Placental pericyte (primary cell): ENCODE measurements at places on chromosomes 6 and 20. TPM values are rescaled to one million over a fixed set of nuclear protein-coding genes. Genes with fewer than 3 reads are reported as not detected.

Gene CSTF1
- 26.7 and 44.5 TPM in 2 replicates for total RNA-seq

Gene C6orf47
- total RNA-seq = 17.1 and 25.5 TPM in 2 replicates

Gene PACRG
- total RNA-seq = not detected in 2 replicates

Gene TTBK1
- total RNA-seq = not detected in 2 replicates

Gene KCNK16
- total RNA-seq = not detected in 2 replicates

Gene GMEB2
- 11.2 and 16.0 TPM in 2 replicates for total RNA-seq

Gene PTCRA
- not detected in 2 replicates for total RNA-seq

Gene KPNA5
- total RNA-seq = 8.4 and 8.5 TPM in 2 replicates

Gene SCRT2
- total RNA-seq = not detected in 2 replicates

Gene NELFE
- total RNA-seq = 125 and 137 TPM in 2 replicates

Gene MYMX
- not detected in 2 replicates for total RNA-seq

Gene SASH1
- total RNA-seq = 47.5 and 108 TPM in 2 replicates

Gene PSMG4
- 13.1 and 21.0 TPM in 2 replicates for total RNA-seq

Gene TMEM170B
- total RNA-seq = 1.1 and 3.1 TPM in 2 replicates

Gene SLC16A10
- 0.22 and 0.43 TPM in 2 replicates for total RNA-seq

Gene NECAB3
- total RNA-seq = 31.8 and 47.3 TPM in 2 replicates

Gene MAPK14
- 57.1 and 93.5 TPM in 2 replicates for total RNA-seq

Gene KHDC1L
- total RNA-seq = 0.44 TPM in 1 of 2 replicates, not detected in the other

Gene DYNLT2
- total RNA-seq = 1.1 and 1.3 TPM in 2 replicates

Gene KCNK15
- under 0.01 TPM in 1 of 2 replicates, not detected in the other for total RNA-seq

Gene PTPRT
- total RNA-seq = not detected in 2 replicates

Gene SDHAF4
- 4.7 and 6.3 TPM in 2 replicates for total RNA-seq

Gene PRSS16
- total RNA-seq = not detected in 2 replicates

Gene STAU1
- total RNA-seq = 54.3 and 67.4 TPM in 2 replicates

Gene BMP5
- not detected in 2 replicates for total RNA-seq

Gene KCNB1
- under 0.01 TPM in 1 of 2 replicates, not detected in the other for total RNA-seq

Gene ADGB
- not detected in 2 replicates for total RNA-seq

Gene MUC22
- not detected in 2 replicates for total RNA-seq

Gene FRK
- total RNA-seq = 0.29 and 0.44 TPM in 2 replicates

Gene TRIM10
- not detected in 2 replicates for total RNA-seq

Gene SOX4
- 26.7 and 53.7 TPM in 2 replicates for total RNA-seq

Gene CST2
- total RNA-seq = 0.57 TPM in 1 of 2 replicates, not detected in the other

Gene IPCEF1
- under 0.01 TPM in 1 of 2 replicates, not detected in the other for total RNA-seq

Gene TMEM74B
- total RNA-seq = not detected in 2 replicates

Gene SPATA25
- total RNA-seq = 1.6 and 3.3 TPM in 2 replicates

Gene UBD
- not detected in 2 replicates for total RNA-seq

Gene ELOVL4
- 0.66 and 3.3 TPM in 2 replicates for total RNA-seq

Gene LY6G6D
- total RNA-seq = not detected in 2 replicates

Gene PROKR2
- not detected in 2 replicates for total RNA-seq

Gene SLC4A11
- 2.2 and 2.9 TPM in 2 replicates for total RNA-seq

Gene TDP2
- 17.7 and 18.8 TPM in 2 replicates for total RNA-seq

Gene MACROD2
- 0.29 and 0.88 TPM in 2 replicates for total RNA-seq

Gene WRNIP1
- total RNA-seq = 31.3 and 49.2 TPM in 2 replicates

Gene C6orf58
- not detected in 2 replicates for total RNA-seq

Gene KCNQ2
- not detected in 2 replicates for total RNA-seq
